ENCODE measurements at places on chromosomes 4 and X.

GRCh38 chrX:22800360-22800759, 199.4 kb upstream of the DDX53 start:
- peak overlapping the region; percentile 31 for H3K4me3 ChIP-seq
- H3K27ac ChIP-seq: peak overlapping the region; percentile 40
- no peaks in the 10 kb centered on the region for H3K36me3 ChIP-seq

DNA sequence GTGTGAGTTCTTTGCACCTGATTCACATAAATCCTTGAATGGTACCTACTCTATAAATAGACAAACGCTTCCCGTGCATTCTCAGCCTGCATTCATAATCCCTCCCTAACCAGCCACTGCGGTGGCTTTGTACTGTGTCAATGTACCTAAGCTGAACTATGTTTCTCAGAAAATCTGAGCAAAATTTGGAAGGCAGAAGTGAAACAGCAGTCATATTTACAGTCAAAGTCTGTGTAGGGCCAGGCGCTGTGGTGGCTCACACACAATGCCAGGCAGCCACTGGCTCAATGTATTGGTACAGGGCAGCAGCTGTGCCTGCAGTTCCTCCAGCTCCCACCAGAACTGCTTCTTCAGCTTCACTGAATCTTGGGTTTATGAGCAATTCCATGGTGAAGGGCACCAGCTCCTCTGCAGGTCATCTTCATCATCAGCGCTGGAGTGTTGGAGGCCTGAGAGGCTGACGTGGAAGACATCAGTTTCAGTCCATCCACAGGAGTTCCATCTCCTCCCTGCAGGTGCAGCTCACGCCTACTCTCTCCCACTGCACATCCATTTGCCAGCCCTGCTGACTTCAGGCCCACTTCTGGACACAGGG, 32.3 kb upstream of the IRF2 start:
- no peak overlapping the region for H3K4me3 ChIP-seq
- no peaks in the 10 kb centered on the region for H3K4me1 ChIP-seq
- peak; percentile 20 for DNase-seq
- no peaks in the 10 kb centered on the region for H3K27me3 ChIP-seq

DNA sequence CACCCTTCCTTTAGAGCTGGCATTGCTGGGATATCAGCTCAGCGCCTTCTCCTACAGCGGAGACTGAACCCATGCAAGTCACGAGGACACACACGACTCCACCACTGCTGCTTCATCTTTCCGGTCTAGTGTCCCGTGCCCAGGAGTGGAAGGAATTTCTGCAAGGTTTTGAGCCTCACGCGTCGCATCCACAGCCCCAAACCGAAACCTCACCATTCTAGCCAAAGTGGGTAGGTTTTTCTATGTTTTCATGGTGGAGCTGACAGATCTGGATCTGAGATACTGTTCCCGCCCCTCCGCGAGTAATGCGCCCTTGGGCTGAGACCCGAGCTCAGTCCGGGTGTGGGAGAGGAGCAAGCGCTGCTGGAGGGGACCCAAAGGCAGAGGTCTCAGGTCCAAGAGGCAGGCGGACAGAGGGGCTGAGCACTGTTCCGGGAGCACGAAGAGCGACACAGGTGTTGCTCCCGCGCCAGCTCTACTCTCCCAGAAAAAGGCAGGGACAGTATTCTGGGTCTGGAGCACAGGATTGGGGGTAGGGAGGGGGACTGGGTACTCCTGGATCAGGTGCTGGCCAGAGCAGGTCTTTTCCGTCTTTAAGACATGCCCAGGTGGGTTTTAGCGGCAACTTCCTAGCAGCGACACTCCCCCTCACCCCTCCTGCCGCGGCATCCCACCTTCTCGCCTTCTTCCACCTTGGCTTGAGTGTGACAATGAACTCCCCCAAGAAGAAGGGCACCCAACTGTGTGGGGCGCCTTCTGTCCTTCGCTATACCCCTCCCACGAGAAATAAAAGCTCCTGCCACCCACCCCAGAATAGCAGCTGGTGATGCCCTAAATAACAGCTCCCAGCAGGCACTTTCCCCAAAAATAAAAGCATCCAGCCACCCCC, 1.8 kb downstream of the EPHA5 start:
- H3K27me3 ChIP-seq: peaks cover 21% of the 10 kb centered on the region
- H3K4me3 ChIP-seq: peak overlapping the region; percentile 70
- H3K36me3 ChIP-seq: no peaks in the 10 kb centered on the region
- DNase-seq: peak; percentile 39
- peaks cover 44% of the 10 kb centered on the region for H3K4me1 ChIP-seq
- H3K27ac ChIP-seq: no peak overlapping the region

DNA sequence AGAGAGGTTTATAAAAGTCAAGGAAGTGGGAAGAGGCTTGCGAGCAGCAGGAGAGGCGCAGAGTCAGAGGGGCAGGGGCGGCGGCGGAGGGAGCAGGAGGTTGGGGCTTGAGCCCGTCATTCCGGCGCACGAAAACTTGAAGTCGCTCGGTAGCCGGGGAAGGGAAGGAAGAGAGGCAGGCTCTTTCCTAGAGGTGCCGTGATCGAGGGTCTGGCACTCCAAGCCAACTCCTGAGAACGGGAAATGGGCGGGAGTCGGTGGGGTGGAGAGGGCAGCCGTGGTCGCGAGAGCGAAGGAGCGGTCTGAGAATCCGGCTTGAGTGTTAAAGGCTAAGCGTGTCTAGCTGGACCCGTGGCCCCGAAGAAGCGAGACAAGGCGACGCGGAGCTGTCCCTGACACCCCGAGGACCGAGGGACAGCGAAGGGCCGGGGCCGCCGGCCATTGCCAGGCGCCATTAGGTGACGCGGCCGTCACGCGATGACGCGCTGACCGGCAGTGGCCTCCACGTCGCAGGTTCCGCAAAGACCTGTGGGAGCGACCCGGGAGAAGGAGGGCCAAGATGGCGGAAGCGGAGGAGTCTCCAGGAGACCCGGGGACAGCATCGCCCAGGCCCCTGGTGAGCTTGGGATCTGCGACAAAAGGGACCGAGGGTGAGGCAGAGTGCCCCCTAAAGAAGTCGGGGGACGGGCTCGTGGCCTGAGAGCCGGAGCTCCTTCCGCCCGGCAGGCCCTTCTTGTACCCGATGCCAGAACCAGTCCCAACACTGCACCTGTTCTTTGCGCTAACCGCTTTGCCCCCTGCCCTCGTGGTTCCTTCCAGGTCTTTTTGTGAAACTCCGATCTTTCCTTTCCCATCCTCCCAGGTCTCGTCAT, at the start of gene YIPF6:
YIPF6 (plus strand) TSS at position 544 of the 872 bp plus-strand sequence; CDS start at position 560, 16 bp downstream.
- H3K36me3 ChIP-seq: 0 out of 2 replicates have a peak, but pooled peaks cover 10% of the 10 kb centered on the region
- peak within 1 kb of the TSS; percentile 99 for H3K4me3 ChIP-seq
- DNase-seq: peak; percentile 79
- no peaks in the 10 kb centered on the region for H3K27me3 ChIP-seq

DNA sequence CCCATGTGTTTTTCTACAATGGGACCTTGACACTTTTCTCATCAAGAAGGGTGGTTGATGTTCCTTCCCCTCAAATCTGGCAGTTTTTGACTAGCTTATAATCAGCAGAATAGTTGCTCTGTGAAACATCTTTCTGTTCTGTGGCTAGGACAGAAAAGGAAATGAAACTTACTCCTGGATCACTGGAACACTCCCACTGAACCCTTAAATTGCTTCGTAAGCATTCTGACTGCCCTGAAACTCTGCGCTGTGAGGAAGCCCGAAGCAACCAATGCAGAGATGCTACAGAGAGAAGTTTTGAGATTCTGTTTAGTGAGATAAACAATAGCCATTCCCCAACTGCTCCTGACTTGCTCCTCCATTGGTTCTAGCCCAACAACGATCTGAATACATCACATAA, 602.2 kb downstream of the CENPC start:
- H3K4me3 ChIP-seq: no peak overlapping the region
- no peaks in the 10 kb centered on the region for H3K36me3 ChIP-seq
- H3K27me3 ChIP-seq: no peaks in the 10 kb centered on the region
- H3K27ac ChIP-seq: no peak overlapping the region
- no peaks in the 10 kb centered on the region for H3K4me1 ChIP-seq

DNA sequence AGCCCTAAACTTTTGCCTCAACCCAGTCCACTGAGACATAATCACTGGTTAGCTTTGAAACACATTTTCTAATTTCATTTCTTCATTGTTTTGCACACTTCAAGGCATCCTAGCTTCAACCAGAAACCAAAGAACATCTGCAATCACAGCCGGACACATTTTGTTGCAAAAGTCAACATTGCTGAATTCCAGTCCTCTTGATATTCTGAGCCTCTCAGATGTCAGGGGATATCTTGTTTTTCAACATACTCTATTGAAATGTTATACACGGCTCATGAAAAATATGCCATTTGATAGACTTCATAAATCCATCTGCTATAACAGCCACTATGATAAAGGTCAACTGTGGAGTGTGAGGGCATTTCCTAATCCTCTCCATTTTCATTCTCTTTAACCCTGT, 241.6 kb upstream of the PUDP start:
- no peak overlapping the region for H3K27ac ChIP-seq
- DNase-seq: no peak
- no peaks in the 10 kb centered on the region for H3K4me1 ChIP-seq
- no peak overlapping the region for H3K4me3 ChIP-seq

DNA sequence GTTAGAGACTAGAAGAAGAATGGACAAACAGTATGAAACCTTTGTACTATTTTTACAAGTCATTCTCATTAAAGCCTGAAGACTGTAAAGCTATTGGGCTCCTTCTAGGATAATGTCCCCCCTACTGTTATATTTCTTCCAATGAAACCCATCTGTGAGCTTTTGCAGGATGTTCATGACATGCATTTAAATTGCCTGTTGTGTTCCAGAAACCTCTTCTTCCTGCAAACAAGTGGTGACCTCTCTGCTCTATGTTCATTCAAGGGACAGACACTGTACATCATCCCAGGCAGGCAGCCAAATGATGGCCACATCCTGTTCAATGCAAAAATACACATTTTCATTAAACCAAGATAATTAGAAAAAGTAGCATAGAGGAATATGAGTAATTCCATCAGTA, 128.0 kb downstream of the C4orf33 start:
- DNase-seq: no peak
- no peak overlapping the region for H3K4me3 ChIP-seq
- no peaks in the 10 kb centered on the region for H3K36me3 ChIP-seq
- H3K4me1 ChIP-seq: peaks cover 4% of the 10 kb centered on the region
- H3K27me3 ChIP-seq: no peaks in the 10 kb centered on the region

GRCh38 chr4:43241104-43241503, 348.6 kb downstream of the GRXCR1 start:
- no peaks in the 10 kb centered on the region for H3K4me1 ChIP-seq
- no peak for DNase-seq
- H3K4me3 ChIP-seq: no peak overlapping the region

- H3K27me3 ChIP-seq: no peaks in the 10 kb centered on the region
- DNase-seq: peak; percentile 67
- H3K4me1 ChIP-seq: peaks cover 23% of the 10 kb centered on the region
- H3K27ac ChIP-seq: no peak overlapping the region
These were observed 43.6 kb downstream of the WFS1 start for GRCh38 chr4:6313216-6313615.

- H3K4me3 ChIP-seq: no peak overlapping the region
- DNase-seq: peak; percentile 72
- H3K27me3 ChIP-seq: no peaks in the 10 kb centered on the region
These were observed 47.6 kb downstream of the SH3KBP1 start for GRCh38 chrX:19839770-19840254.

DNA sequence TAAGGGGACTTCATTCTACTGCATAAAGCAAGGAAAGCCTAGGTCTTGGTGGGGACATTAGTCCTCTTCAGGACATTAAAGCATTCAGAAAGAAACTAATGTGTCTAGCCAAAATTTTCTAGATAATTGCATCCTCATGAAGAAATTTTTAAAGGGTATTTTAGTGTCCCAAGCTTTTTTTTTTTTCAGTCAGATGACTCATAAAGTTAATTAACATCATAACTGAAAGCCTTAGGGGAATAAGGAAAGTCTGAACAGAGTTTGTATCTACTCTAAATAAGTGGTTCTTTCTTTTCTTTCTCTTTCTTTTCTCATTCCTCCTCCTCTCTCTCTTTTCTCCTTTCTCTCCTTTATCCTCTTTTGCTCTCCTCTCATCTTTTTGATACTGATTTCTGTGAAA, 202.4 kb downstream of the ADAMTS3 start:
- no peak overlapping the region for H3K4me3 ChIP-seq
- no peaks in the 10 kb centered on the region for H3K4me1 ChIP-seq
- no peaks in the 10 kb centered on the region for H3K27me3 ChIP-seq

- no peak overlapping the region for H3K27ac ChIP-seq
- H3K36me3 ChIP-seq: no peaks in the 10 kb centered on the region
- H3K4me1 ChIP-seq: no peaks in the 10 kb centered on the region
- DNase-seq: no peak
- no peaks in the 10 kb centered on the region for H3K27me3 ChIP-seq
- H3K4me3 ChIP-seq: no peak overlapping the region
These were observed 8.4 kb downstream of the ATP10D start for GRCh38 chr4:47493238-47494123.

DNA sequence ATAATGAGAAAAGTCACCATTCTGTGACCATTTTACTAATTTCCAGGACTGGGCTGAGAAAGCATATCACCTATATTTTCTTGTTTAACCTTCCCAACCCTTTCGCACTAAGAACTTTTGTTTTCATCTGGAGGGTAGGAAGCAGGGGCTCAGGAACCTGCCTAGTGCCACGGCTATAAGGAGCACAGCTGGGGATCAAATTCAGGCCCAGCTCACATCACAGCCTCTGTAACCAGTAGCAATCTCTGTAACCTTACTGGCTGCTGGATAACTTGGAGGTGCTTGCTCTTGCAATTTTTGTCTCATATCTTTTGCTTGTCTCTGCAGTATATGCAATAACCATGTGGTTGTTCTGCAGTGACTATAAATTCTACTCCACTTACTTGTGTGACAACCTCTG, 76.7 kb upstream of the PLAC1 start:
- no peak for DNase-seq
- no peak overlapping the region for H3K4me3 ChIP-seq
- H3K27ac ChIP-seq: no peak overlapping the region
- H3K36me3 ChIP-seq: no peaks in the 10 kb centered on the region

GRCh38 chr4:29619168-29619567, 1101.0 kb upstream of the PCDH7 start:
- H3K27me3 ChIP-seq: no peaks in the 10 kb centered on the region
- H3K4me1 ChIP-seq: no peaks in the 10 kb centered on the region
- no peak for DNase-seq

GRCh38 chrX:70535198-70535597, 90.6 kb downstream of the DLG3 start:
- no peak overlapping the region for H3K4me3 ChIP-seq
- DNase-seq: peak; percentile 4
- H3K36me3 ChIP-seq: no peaks in the 10 kb centered on the region
- H3K27me3 ChIP-seq: no peaks in the 10 kb centered on the region
- no peaks in the 10 kb centered on the region for H3K4me1 ChIP-seq

DNA sequence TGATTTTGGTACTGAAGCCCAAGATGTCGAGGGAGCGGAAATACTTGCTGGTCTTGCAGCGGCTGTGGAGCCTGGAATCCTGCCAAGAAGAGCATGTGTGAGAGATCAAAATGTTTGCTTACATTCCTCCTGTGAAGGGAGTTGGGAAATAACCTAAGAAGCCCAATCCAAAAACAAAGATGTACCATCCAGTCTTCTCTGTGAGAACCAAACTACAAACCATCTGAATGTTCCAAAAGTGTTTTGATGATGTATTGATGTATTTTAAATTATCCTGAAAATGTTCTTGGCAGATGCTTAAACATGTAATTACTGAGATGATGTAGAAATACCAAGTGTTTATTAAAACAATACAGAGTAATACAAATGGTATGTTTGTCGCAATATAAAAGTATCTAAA, 10.1 kb upstream of the ADH1A start:
- no peak overlapping the region for H3K27ac ChIP-seq
- no peaks in the 10 kb centered on the region for H3K36me3 ChIP-seq
- H3K27me3 ChIP-seq: no peaks in the 10 kb centered on the region
- no peaks in the 10 kb centered on the region for H3K4me1 ChIP-seq
- H3K4me3 ChIP-seq: no peak overlapping the region
- DNase-seq: peak; percentile 36
